ENCODE measurements at places on chromosomes 1 and 21.

GRCh38 chr21:38475519-38475918 lies 22.8 kb downstream of the ERG start:
- no peak for DNase-seq

GRCh38 chr1:208045463-208046260 lies 134.7 kb upstream of the CD34 start:
- DNase-seq: no peak

DNA sequence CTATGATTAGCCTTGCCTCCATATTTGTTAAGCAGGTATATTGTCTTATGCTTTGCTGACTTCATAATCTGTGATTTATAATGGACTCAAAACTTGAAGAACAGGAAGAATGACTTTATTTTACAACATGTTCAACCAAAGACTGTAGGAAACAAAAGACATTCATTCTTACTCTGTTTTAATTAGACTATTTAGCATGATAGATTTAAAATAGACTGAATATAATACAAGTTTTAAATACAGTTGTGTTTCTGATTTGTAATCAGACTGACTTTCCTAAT lies 63.1 kb downstream of the CDC14A start:
- DNase-seq: no peak

- DNase-seq: no peak
Observed at GRCh38 chr1:183287191-183287675, 101.2 kb downstream of the LAMC2 start.

GRCh38 chr21:14545906-14546480 lies at the start of gene SAMSN1:
Gene SAMSN1, minus strand, starts transcription at chr21:14546315. Its CDS starts 54 bp downstream, at chr21:14546261.
- peak; percentile 30 for DNase-seq

GRCh38 chr1:150545486-150546032 lies 3.6 kb upstream of the ADAMTSL4 start:
- no peak for DNase-seq

DNA sequence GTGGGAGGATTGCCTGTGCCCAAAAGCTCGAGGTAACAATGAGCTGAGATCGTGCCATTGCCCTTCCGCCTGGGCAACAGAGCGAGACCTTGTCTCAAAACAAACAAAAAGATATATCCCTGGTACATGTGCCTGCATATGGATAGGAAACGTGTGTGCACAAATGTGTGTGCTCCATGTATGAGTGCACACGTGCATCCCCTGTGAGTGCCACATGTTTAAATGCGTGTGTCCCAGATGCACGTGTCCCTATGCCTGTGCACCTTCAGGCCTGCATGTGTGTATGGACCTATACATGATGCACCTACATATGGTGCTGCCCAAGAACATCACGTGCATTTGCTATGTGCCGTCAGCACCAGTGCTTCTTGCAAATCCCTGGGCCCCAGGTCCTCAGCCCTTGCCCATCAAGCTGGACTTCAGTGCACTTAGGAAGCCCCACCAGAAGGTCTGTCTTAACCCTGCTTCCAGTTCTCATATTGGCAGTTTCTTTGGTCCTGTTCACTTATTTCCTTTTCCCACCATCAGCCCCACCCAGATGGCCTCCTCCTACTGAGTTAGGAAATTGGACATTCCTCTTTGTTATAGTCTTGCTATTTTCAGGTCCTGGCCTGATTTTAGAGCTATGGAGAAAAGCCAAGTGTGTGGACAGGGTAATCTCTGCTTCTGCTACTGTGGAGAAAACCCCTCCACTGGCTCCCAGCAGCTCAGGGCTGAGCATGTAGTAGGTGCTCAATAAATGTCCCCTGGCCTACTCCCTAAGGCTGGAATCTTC lies 15.4 kb downstream of the TIE1 start:
- no peak for DNase-seq

DNA sequence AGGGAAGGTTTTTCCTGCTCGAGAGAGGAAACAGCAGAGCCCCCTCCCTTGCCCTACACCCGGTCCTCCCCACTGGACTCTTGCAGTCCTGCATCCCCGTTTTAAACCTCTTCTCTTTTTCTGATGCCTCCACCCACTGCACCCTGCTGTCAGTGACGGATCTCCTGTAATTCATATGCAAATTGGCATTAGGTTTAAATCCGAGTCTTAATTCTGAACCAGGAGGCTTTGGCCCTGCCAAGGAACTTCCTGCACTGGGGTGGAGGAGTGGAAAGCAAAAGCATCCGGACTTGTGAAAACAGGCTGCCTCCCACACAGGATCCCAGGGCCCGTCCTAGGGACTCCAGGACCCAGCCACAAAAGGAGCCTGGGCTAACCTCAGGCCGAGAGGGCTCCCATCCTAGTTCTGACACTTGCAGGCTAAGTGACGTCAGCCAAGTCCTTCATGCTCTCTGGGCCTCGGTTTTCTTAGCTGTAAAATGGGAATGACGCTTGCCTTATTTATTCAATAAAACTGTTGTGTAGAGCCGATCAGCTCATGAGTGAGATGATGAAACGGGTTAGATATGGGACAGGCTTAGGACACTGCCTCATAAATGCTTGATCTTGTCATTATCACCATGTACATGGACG lies 613.3 kb downstream of the AJAP1 start:
- no peak for DNase-seq

DNA sequence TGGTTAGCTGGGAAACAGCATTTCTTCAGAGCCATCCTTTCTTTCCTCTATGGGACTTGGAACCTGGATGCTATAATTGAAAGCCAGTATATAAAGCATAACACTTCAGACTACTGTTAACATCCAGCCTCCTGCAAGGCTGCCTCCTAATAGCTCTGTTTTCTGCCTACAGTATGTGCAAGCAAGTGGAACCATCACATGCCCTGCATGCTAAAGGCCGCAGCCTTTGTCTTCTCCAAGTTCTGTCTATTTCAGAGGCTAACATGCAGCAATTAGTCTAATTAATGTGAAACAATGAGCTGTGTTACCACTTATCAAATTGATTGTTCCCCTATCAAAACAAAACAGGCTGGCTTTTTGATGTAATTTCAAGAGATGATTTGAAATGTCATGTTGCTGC lies 82.7 kb upstream of the ESRRG start:
- no peak for DNase-seq

DNA sequence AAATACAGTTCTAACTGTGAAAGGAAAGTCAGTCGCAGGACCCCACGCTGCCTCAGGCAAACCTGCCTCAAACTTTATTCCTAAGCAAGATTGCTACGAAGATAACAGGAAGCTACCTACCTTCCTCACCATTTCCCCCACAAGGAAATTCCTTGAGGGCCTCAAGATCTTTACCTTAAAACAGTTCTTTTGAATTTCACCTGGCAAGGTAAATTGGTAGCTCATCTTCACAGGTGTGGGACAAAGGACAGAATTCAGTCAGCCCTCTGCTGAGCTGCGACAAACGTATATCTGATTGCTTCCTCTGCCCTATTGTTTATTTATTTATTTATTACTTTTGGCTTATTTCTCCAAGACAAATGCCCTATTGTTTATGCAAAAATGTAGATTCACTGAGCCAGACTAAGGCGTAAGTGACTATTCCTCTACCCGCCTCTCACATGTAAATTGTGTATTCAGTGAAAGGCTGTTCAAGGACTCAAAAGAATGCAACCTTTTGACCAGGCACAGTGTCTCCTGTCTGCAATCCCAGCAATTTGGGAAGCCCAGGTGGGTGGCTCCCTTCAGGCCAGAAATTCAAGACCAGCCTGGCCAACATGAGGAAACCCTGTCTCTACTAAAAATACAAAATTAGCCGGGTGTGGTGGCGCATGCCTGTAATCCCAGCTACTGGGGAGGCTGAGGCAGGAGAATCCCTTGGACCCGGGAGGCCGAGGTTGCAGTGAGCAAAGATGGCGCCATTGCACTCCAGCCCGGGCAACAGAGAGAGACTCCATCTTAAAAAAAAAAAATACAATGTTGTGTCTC lies 17.3 kb upstream of the PKNOX1 start:
- no peak for DNase-seq

DNA sequence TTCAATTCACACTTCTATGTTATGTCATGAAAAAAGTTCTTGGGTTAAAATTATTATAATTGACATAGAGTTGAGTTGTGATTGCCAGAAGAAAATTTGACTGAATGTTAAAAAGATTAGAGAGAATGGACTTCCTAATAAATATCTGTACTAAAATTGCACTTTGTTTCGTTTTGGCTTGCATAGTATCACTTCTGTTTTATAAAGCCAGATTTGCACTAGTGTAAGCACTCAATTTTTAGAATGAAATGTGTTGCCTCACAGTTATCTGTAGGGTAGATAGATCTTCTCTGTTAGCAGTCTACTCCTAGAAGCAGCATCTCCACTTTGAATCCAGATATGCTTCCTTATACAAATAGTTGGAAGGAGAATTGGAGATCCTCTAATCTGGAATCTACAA lies 95.2 kb upstream of the MPC2 start:
- DNase-seq: no peak

GRCh38 chr1:99869304-99869703 lies 19.1 kb downstream of the AGL start:
- DNase-seq: no peak

DNA sequence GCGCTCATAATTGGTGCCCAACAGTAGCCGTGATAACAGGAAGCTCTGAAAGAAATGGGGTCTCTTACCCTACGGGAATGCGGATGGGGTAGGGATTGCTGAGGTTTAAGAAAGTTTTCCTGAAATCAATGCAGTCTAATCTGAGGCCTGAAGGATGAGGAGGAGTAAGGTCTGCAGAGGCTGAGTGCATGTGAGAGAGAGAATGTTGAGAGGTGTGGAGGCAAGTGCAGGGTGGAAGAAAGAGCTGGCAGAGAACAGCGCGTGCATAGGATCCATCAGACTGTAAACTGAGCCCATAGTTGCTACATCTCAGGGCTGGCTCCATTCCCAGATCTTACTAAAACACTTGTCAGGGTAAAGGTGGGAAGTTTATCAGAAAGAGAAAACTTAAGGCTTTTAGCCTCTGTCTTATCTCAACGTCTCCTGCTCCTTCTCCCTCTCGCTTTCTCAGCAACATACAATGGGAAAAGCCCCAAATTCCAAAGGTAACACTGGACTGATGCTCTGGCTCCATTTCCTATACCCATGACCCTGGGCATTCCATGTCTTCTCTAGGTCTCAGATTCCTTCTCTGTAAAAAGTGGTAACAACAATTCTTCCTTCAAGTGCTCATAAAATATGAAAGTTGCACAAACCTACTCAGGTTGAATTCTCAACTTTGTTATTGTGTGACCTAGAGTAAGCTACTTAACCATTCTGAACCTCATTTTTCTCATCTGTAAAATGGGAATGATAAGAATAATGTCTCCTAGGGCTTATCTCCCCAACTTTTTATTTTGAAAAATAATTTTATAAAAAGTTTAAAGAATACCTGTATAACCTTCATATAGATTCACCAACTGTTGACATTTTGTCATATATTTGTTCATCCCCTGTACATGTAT lies 75.2 kb downstream of the SH3GLB1 start:
- no peak for DNase-seq

- no peak for DNase-seq
Observed at GRCh38 chr1:32100807-32101708, 6.8 kb upstream of the KPNA6 start.

DNA sequence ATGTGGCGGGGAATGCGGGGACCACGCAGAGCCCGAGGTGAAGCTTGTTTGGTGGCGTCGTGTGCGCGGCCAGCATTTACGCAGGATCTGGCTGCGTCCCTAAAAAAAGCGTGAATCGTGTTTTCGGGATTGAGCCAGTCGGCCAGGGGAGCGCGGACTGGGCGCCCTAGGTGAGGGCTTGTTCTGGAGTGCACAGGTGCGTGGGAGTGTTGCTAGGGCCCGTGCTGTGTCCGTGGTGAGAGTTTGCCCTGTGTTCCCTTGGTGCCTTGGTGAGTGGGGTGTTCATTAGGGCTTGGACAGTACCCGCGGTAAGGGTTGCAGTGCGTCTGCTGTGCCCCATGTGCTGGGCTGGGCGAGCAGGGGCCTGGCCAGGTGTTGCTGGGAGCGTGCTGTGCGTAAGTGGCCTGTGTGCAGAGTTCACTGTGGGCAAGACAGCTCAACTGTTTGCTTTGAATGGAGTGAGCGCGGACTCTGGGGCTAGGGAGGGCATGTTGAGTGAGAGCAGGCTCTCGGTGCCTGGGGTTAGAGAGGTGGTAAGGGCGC lies 673 bp downstream of the CD46 start:
- DNase-seq: no peak

DNA sequence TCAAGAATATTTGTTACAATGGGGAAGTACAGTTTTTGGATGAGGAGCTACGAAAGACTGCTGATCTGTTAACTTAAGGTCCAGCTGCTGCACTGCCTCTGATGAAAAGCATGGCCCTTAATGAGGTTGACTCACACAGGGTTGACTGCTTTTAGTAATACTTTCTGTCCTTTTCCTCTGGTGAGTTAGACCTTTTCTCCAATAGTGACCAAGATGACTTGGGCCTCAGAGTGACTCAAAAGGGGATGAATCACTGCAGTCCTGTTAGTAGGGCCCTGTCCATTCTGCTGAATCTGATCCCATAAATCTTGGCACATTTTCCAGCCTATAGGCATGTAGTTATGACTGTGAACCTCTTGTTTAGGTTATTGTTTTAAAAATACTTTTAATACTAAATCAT lies 2.7 kb downstream of the DISP1 start:
- DNase-seq: no peak

DNA sequence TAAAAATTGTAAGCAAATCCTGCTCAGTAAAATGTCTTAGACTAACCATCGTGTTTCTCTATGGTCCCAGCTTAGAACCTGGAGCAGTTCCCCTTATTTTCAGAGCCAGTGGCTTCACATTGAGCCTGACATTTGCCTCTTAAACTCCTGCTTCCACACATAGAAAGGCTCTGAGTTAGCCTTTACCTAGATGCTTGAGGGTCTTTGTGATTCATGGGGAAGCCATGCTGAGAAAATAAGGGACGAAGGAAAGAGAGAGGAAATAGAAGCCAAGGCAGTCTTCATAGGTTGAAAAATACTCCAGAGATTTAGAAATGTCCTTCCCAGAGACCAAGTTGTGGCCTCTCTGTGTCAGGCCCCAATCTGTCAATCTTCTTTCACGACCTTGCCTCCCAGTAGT lies 16.1 kb upstream of the RBBP5 start:
- no peak for DNase-seq

- DNase-seq: no peak
Observed at GRCh38 chr1:176177764-176178163, 29.3 kb downstream of the COP1 start.

DNA sequence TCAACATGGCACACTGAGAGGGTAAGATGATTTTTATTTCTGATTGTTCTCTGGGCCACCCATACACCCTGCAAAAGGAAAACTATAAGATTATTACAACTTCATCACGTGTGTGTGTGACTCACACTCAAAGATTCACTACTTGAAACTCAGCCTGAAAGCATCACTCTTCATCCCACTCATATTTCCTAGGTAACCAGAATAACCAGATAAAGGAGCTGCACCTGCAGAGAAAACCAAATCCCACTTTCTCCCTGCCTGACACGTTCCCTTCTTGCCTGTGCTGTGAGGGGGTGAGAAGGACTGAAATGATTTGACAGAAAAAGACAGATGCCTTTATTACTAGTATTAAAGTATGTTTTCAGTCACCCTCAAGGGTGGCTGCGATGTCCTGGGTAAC lies 131.6 kb downstream of the TGFBR3 start:
- no peak for DNase-seq

GRCh38 chr1:152864443-152864842 lies 4.6 kb downstream of the LCE7A start:
- no peak for DNase-seq

- DNase-seq: no peak
Observed at GRCh38 chr1:59455206-59455605, 158.3 kb downstream of the FGGY start.

Data from stimulated activated CD8-positive, alpha-beta memory T cell treated with anti-CD3 and anti-CD28 coated beads, Interleukin-12 subunit alpha, Interleukin-12 subunit beta, amount 100 ng/mL, for 1 hour (primary cell).